ENCODE measurements at places on chromosomes 2 and 18. TPM values are rescaled to one million over a fixed set of nuclear protein-coding genes. Genes with fewer than 3 reads are reported as not detected.

Gene IRS1
- 66.2 TPM for total RNA-seq

Gene SPC25
- total RNA-seq, result 10.1 TPM

DNA sequence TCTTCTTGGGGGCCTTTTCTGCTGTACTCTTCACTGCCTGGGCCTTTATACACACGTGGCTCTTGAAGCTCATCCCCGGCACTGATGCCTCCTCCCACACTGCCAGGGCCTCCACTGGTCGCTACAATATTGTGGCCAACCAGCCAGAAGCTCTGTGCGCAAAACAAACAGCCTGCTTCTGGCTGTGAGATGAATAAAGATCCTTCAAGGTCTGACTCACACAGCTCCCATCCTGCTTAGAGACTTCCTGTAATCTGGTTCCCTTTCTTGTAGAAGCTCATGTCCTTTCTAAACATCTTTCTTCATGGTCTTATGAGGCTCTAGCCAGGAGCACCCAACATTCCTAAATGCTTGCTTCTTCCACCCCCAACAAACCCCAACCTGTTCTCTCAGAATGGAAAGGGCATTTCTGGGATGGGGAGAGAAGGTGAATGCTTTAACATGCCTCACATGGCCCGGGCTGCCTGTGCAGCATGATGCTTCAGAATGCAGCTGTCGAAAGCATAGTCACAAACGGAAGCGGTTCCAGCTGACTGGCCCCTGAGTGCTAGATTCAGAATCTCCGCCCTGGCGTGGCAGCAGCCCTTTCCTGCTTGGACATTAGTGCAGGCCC is 24.6 kb downstream of the NRP2 start:
- no peaks in the 10 kb centered on the region for H3K36me3 ChIP-seq
- DNase-seq, result no peak
- no peaks in the 10 kb centered on the region for H3K27me3 ChIP-seq
- H3K4me3 ChIP-seq, result no peak overlapping the region

GRCh38 chr2:24461685-24462084 is 29.4 kb upstream of the NCOA1 start:
- no peaks in the 10 kb centered on the region for H3K27me3 ChIP-seq
- no peak for DNase-seq

- DNase-seq, result no peak
- H3K36me3 ChIP-seq, result peaks cover 68% of the 10 kb centered on the region
- no peaks in the 10 kb centered on the region for H3K27me3 ChIP-seq
- H3K27ac ChIP-seq, result no peak overlapping the region
- peaks cover 29% of the 10 kb centered on the region for H3K4me1 ChIP-seq
- H3K4me3 ChIP-seq, result no peak overlapping the region
These were observed 117.7 kb downstream of the CRIM1 start for GRCh38 chr2:36473230-36473629.

DNA sequence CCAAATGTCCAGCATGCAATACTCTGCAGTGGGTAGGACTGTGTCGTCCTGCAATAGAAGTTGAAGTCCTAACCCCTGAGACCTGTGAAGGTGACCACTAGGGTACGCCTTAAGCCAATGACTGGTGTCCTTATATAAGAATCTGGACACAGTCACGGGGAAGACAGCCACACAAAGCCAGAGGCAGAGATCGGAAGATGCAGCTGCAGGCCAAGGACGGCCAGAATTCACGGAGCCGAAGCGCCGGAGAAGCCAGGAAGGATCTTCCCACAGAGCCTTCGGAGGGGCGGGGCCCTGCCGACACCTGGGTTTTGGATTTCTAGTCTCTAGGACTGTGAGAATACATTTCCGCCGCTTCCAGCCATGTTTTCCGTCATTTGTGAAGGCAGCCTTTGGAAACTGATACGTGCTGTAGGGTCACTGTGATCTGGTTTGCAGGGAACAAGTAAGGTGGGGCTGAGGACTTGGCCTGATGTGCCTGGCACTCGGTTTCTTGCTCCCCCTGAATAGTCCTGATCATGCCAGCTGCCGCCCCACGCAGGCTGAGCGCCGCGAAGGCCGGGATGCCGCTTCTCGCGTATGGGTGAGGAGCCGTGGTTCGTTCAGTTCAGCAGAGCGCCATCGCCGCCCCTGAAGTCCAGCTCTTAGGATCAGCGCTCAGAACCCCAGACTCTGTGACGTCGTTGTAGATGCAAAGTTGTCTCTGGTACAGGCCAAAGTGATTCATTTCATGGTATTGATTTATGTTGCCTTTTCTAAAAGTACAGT is 38.7 kb downstream of the PTGR3 start:
- no peak overlapping the region for H3K27ac ChIP-seq
- H3K4me3 ChIP-seq, result no peak overlapping the region
- peaks cover 5% of the 10 kb centered on the region for H3K27me3 ChIP-seq
- no peak for DNase-seq

DNA sequence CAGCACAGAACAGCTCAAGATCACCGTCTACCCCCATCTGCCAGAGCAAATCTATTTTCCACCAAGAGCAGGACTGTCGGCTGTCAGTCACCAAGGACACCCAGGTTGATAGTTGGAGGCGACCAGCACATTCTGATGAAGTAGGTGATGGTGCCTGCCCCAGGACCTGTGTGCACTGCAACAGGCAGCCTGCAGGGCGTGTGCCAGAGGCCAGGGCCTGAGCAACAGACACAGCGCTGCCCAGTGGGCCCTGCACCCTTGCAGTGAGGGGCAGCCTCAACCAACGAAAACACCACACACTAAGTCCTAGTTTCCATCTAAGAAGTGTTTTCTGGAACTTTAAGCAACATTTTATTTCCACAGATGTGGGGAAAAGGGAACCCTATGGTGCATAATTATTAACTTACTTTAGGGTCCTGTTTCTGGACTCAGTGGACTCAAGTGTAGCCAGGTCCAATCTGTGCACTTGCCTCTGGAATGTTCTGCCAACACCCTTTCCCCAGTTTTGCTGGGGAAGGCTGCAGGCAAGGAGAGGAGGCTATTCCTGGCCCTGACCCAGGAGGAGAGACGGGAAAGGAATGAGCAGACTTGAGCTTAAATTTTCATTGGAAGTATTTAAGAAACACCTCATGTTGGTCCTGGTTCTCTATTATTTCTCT is 61.5 kb downstream of the ADNP2 start:
- H3K4me3 ChIP-seq, result no peak overlapping the region
- H3K4me1 ChIP-seq, result peaks cover 10% of the 10 kb centered on the region
- DNase-seq, result no peak
- no peak overlapping the region for H3K27ac ChIP-seq
- no peaks in the 10 kb centered on the region for H3K27me3 ChIP-seq

GRCh38 chr18:26894426-26894825 is 28.9 kb upstream of the AQP4 start:
- H3K36me3 ChIP-seq, result no peaks in the 10 kb centered on the region
- no peak overlapping the region for H3K4me3 ChIP-seq
- no peak overlapping the region for H3K27ac ChIP-seq

Gene CKAP2L
- total RNA-seq, result 8.6 TPM

Gene ACKR3
- total RNA-seq, result 78.7 TPM

- peaks cover 5% of the 10 kb centered on the region for H3K4me1 ChIP-seq
- no peak overlapping the region for H3K27ac ChIP-seq
- no peaks in the 10 kb centered on the region for H3K36me3 ChIP-seq
- H3K27me3 ChIP-seq, result peaks cover 1% of the 10 kb centered on the region
- no peak for DNase-seq
These were observed 361.8 kb upstream of the PIK3C3 start for GRCh38 chr18:41593171-41593675.

GRCh38 chr18:48124857-48125626 is 194.6 kb upstream of the SMAD2 start:
- H3K36me3 ChIP-seq, result no peaks in the 10 kb centered on the region
- H3K4me1 ChIP-seq, result peaks cover 33% of the 10 kb centered on the region
- H3K27me3 ChIP-seq, result peaks cover 14% of the 10 kb centered on the region
- DNase-seq, result no peak

DNA sequence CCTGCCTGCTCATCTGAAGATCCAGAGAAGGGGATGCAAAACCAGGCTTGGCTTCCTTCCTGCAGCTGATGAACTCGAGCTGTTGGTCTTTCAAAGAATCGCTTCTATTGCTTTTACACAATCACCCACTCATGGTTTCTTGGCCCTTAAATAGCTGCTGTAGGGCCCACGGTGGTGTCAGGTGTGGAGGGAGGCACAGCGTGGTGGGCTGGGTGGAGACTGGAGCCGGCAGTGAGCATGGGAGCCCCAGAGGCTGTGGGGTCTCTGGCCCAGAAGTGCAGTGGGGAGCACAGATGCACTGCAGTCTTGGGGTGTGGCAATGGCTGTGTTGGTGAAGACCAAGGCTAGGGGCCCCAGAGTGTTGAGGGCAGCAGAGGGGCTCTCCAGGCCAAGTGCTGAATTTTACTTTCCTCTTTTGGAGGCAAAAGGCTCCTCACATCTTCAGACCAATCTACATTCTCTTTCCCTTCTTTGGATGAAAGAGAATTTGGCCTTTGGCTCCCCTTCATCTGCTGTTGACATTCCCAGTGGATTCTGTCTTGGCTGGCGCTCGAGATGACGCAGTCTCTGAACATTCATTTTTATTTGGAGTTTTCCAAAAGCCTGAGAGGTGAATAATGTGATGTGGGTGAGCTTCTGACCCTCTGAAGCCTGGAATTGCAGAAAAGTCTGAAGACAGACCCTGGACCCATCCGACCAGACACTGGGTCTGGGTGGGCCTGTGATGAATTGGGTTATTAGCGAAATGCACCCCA is 70.1 kb upstream of the ASB18 start:
- DNase-seq, result no peak
- H3K4me1 ChIP-seq, result peaks cover 7% of the 10 kb centered on the region
- no peaks in the 10 kb centered on the region for H3K27me3 ChIP-seq
- no peak overlapping the region for H3K27ac ChIP-seq

Gene NT5DC4
- not detected for total RNA-seq

DNA sequence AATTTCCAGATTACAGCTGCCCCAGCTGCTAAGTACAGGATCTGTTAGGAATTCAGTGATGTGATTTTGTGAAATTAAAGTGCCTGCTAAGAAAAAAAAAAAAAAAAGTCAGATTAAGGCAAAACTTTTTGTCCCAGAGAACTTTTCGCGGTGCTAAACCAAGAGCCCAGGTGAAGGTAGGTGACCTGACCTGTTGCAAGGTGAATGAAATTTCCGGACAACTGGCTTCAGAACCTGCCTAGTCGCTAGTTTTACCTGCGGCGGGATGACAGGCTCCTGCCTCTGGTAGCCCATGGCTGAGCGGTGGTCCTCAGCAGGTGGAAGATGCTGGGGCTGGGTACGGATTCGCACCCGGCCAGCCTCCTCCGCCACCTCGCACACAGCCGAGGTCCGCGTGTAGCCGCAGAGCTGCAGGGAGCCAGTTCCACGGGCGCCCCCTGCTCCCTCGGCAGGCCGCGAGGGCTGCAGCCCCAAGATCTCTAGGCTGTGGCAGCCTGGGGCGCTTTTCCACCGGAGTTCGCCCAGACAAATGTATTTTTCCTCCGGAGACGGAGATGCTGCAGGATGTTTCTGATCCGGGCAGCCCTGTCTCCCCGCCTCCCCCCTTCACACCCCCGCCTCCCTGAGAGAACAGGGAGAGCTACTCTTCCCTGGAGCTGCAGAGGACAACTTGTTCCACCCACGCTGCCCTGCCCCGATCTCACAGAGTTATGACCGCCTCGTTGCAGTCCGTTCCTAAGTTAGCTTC is at the start of gene SLC38A11:
SLC38A11 (minus strand) TSS at position 572 of the 748 bp plus-strand sequence; CDS start at position 294, 278 bp downstream.
- H3K4me1 ChIP-seq, result peaks cover 4% of the 10 kb centered on the region
- no peaks in the 10 kb centered on the region for H3K27me3 ChIP-seq
- H3K36me3 ChIP-seq, result no peaks in the 10 kb centered on the region
- DNase-seq, result no peak

GRCh38 chr2:112642966-112643365 is 2.8 kb upstream of the SLC20A1 start:
- peaks cover 22% of the 10 kb centered on the region for H3K4me1 ChIP-seq
- no peak for DNase-seq
- H3K36me3 ChIP-seq, result peaks cover 2% of the 10 kb centered on the region
- no peak overlapping the region for H3K4me3 ChIP-seq
- H3K27ac ChIP-seq, result no peak overlapping the region

DNA sequence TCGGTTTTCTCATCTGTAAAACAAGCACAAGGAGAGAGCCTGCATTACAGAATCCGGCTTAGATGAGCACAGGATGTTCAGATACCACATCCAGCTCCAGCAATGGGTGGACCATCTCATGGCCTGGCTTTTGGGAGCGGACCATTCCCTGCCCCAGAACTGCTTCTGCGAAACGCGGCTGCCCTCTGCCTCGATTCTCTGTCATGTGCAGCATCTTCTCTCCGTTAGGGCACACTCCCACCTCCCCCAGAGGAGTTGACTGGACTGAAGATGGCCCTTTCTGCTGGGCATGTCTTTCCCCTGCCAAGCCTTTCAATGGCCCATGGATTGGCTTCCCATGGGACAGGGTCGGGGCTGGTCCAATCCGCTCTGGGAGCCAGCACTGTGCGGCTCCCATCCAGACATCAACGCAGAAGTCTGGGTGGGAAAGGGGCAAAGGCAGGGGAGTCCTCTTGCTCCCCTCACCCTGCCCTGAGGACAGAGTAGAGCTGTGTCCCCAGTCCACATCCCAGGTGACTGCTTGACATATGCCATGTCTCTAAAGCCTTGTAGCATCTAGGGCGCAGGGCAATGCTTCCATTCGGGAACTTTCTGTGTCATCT is 14.3 kb upstream of the FAHD2A start:
- no peaks in the 10 kb centered on the region for H3K4me1 ChIP-seq
- H3K4me3 ChIP-seq, result no peak overlapping the region
- H3K36me3 ChIP-seq, result no peaks in the 10 kb centered on the region
- no peak overlapping the region for H3K27ac ChIP-seq
- H3K27me3 ChIP-seq, result peaks cover 21% of the 10 kb centered on the region
- no peak for DNase-seq

DNA sequence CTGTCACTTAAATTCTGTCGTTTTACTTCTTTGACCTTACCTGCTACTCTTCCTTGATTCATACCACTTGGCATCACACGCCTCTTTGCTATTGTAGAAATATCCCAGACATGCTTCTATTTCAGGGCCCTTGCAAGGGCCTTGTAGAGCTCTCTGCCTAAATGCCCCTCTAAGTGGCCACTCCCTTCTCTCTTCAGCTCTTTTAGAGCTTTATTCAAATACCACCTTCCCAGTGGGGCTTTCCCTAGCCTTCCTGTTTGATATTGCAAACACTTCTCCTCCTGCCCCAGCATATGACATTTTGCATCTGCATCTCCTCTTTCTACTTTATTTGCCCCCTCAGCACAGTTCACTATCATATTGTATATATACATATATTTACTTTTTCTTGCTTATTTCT is 54.0 kb downstream of the PELI1 start:
- H3K27me3 ChIP-seq, result no peaks in the 10 kb centered on the region
- H3K4me1 ChIP-seq, result peaks cover 20% of the 10 kb centered on the region
- DNase-seq, result no peak
- no peak overlapping the region for H3K27ac ChIP-seq
- H3K36me3 ChIP-seq, result peaks cover 23% of the 10 kb centered on the region
- no peak overlapping the region for H3K4me3 ChIP-seq

Gene IL36G
- not detected for total RNA-seq

- peak overlapping the region; percentile 19 for H3K27ac ChIP-seq
- H3K27me3 ChIP-seq, result no peaks in the 10 kb centered on the region
- no peak for DNase-seq
- no peaks in the 10 kb centered on the region for H3K4me1 ChIP-seq
These were observed 113.4 kb downstream of the GORASP2 start for GRCh38 chr2:171042253-171042969.

Gene EVX2
- 0.09 TPM for total RNA-seq

Gene CAPN13
- 0.14 TPM for total RNA-seq

Gene TNFRSF11A
- total RNA-seq, result 0.38 TPM

Data from mesothelial cell of epicardium (in vitro differentiated cells).